ENCODE measurements at places on chromosomes 6 and 20. TPM values are rescaled to one million over a fixed set of nuclear protein-coding genes. Genes with fewer than 3 reads are reported as not detected.
A peak's percentile ranks its signal among the peaks of the same experiment; 100 is the strongest.

CLVS2 gene
- total RNA-seq = 56.1 TPM

DNA sequence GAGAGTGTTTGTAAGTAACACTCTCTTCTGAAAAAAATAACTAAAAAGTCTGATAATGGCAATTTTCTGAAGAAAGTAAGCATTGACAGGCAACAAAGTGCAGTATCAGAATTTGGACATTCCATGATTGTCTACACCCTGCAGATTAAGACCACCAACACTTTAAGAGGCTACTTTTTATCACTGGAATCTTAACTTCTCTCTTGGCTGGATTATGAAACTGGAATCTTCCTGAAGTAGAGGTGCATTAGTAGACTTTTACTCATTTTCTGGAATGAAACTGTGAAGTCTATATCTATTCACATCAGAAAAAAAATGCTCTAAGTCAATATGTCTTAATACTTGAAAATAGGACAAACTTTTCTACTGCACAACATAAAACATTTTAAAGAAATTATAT is 547.5 kb downstream of the COL12A1 start:
- DNase-seq = no peak

DNA sequence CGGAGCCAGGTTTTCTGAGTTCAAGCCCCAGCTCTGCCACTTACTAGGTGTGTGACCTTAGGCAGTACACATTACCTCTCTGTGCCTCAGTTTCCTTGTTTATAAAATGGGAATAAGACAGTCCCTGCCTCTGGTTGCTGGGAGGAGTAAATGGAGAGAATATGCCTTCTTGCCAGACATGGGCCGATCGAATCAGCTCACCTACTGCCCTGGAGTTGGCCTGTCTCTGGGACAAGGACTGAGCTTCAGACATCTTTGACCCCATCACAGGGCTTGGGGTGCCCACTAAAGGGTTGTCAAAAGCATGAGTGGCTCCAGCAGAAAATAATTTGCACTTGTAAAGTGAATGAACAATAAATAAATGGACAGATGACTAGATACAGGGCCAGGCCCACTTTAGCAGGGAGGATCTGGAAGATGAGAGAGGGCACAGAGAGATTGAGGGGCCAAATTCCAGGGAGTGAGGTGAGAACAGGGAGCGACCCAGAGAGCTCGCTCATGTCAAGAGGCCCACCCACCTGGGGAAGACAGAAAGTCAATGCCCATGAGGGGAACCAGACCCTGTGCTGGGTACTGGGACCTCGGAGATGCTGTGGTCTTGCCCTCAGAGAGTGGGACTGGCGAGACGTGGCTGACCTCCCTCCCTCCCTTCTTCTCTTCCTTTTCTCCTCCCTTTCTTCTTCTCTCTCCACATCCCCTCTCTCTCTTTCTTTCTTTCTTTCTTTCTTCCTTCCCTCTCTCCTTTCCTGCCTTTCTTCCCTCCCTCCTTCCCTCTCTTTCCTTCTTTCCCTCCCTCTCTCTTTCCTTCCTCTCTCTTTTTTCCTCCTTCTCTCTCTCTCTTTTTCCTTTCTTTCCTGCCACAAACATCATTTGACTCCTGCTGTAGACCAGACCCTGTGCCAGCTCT is 3.9 kb upstream of the BPIFA2 start:
- no peak for DNase-seq

HSPA12B gene
- 1.7 TPM for total RNA-seq

DNA sequence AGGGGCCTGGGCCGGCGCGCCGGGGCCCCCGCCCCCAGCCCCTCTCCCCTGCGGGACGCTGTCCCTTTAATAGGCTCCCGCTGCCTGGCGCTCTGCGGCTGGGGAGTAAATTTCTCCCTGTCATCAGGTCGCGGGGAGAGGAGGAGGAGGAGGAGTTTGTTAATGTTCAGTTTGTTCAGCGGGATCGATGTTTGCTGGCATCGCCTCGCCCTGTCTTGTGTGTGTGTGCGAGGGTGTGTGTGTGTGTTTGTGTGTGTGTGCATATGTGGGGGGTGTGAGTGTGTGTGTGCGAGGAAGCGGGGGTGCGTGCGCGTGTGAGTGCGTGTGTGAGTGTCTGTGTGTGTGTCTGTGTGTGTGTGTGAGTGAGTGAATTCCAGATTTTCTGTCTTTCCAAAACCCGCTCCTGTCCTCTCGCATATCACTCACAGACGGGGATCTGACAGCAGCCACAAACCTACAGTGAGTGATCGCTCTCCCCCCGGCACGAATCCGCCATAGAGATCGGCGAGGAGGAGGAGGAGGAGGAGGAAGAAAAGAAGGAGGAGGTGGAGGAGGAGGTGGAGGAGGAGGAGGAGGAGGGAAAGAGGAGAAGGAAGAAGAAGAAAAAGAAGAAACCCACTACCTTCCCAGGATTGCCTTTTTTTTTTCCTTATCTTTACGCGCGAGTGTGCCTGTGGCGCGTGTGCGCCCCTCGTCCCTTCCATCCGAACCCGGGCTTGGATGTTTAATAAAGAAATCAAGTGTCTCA is at the start of gene TSHZ2:
TSHZ2 (plus strand) TSS at position 169 of the 748 bp plus-strand sequence. CDS start 936 bp downstream, outside the sequence.
- peak; percentile 17 for DNase-seq

CD83 gene
- 22.0 TPM for total RNA-seq

DNA sequence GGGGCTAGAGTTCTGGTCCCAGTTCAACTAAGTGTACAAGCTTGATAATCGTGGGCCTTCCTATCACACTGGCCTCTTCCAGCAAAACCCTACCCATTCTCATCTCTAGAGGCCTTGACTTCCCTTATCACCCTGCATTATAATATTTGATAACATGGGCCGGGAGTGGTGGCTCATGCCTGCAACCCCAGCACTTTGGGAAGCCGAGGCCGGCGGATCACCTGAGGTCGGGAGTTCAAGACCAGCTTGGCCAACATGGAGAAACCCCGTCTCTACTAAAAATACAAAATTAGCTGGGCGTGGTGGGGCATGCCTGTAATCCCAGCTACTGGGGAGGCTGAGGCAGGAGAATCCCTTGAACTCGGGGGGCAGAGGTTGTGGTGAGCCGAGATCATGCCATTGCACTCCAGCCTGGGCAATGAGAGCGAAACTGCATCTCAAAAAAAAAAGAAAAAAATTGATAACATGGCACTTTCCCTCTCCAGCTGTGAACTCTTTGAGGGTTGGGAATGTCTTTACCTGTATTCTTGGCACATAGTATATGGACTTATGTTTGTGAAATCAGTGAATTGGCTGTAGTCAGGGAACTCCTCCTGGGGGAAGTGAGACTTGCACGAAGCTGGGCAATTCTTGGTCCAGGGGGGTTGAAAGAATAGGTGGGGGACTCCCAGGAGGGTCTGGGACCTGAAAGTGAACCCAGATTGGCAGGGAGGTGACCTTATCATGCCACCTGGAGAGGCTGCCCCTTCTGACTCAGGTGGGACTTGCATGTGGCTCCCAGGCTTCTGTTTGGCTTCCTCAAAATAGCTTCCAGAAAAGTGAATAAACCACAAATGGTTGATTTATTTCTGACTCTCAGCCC is 915 bp upstream of the C6orf47 start:
- DNase-seq = no peak

DNA sequence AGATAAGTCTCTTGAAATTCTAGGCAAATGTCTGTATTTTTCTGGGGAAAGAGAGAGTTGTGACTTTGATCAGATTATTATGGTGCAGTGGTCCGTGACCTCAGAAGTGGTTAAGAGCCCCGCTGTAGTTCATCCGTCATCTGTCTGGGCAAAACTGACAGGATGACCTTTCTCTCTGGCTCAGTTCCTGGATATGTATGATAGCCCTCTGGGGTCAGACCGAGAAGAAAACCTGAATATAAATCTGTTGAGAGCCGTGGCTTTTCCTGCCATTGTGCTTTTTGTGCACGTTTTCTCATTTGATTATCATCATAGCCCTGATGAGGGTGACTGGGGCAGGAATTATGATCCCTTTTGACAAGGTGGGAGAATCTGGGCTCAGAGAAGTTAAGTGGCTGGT is 26.5 kb downstream of the GHRH start:
- DNase-seq = no peak
